ENCODE measurements at places on chromosomes 6 and 20.

DNA sequence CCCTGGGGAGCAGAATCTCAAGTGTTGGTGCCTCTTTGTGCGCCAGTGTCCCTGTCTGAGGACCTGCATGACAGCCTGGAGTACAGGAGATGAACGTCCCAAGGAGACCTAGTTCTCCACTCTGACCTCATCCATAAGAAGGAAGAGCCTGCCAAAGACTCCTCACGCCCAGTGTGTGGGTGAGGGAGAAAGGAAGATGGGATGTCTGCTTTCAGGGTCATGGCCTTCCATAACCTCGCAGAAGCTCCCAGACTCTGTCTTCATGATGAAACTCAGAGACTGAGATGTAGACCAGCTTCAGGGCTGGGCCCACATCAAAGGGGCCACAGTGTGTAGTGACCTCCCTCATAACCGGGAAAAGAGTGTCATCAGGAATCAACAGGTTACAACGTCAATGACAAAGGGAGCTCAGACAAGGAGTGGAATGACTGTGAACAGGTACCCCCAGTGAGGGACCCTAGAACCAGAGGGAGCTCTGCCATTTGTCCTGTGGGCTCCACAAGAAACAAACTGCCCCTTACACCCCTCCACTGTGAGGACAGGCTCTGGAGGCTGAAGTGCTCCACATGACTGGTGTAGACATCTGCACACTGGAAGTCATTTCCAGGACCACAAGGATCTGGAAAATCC lies 8.1 kb downstream of the HLA-DQB1 start:
- no peaks in the 10 kb centered on the region for H3K36me3 ChIP-seq
- no peaks in the 10 kb centered on the region for H3K4me1 ChIP-seq
- peaks cover 3% of the 10 kb centered on the region for H3K27me3 ChIP-seq

- H3K27me3 ChIP-seq: no peaks in the 10 kb centered on the region
- no peaks in the 10 kb centered on the region for H3K4me1 ChIP-seq
- no peaks in the 10 kb centered on the region for H3K36me3 ChIP-seq
- H3K27ac ChIP-seq: no peak overlapping the region
- no peak overlapping the region for H3K4me3 ChIP-seq
Observed at GRCh38 chr20:18197382-18198070, 59.9 kb downstream of the KAT14 start.

GRCh38 chr20:49483696-49484123 lies 1.2 kb upstream of the KCNB1 start:
- peak overlapping the region; percentile 43 for H3K4me3 ChIP-seq
- H3K4me1 ChIP-seq: peaks cover 6% of the 10 kb centered on the region
- H3K36me3 ChIP-seq: no peaks in the 10 kb centered on the region
- H3K27ac ChIP-seq: no peak overlapping the region
- no peak for DNase-seq
- H3K27me3 ChIP-seq: peaks cover 59% of the 10 kb centered on the region

DNA sequence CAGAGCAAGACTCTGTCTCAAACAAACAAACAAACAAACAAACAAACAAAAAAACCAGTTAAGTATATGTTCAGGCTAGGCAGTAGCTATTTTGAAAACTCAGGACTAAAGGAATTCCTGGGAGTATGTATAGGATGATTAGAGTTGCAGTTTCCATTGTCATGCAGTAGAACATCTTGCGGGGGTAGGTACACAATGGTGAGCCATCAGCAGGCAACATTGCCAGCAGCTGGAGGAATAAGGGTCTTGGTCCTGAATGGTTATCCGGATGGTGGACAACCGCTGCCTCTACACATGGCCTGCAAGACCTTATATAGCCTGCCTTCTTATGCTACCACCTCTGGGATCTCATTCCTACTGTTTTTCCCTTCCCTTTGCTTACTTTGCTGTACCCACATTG lies 297.5 kb downstream of the SOX4 start:
- DNase-seq: no peak
- no peaks in the 10 kb centered on the region for H3K36me3 ChIP-seq
- H3K4me3 ChIP-seq: no peak overlapping the region
- no peaks in the 10 kb centered on the region for H3K27me3 ChIP-seq

GRCh38 chr20:62225026-62225425 lies 4.9 kb upstream of the HRH3 start:
- no peaks in the 10 kb centered on the region for H3K36me3 ChIP-seq
- peaks cover 6% of the 10 kb centered on the region for H3K4me1 ChIP-seq
- DNase-seq: no peak

DNA sequence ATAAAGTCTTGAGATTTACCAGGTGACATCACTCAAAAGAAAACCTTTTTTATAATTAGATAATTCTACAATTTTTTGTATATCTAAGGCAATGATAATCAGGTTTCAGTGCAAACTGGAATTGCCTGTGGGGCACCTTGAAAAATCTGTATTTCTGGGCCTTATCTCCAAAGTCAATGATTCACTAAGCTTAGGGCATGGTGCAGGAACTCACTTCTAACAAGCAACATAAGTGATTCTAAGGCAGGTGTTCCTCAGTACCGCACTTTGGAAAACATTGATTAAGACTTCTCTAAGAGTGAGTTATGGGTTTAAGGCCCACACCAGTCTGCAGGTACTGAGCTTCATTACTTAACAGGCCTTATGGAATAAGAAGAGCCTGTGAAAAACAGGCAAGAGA lies 115.3 kb downstream of the COL12A1 start:
- no peak overlapping the region for H3K4me3 ChIP-seq
- H3K36me3 ChIP-seq: peaks cover 16% of the 10 kb centered on the region
- peak overlapping the region; percentile 65 for H3K27ac ChIP-seq
- DNase-seq: peak; percentile 45
- H3K27me3 ChIP-seq: no peaks in the 10 kb centered on the region

DNA sequence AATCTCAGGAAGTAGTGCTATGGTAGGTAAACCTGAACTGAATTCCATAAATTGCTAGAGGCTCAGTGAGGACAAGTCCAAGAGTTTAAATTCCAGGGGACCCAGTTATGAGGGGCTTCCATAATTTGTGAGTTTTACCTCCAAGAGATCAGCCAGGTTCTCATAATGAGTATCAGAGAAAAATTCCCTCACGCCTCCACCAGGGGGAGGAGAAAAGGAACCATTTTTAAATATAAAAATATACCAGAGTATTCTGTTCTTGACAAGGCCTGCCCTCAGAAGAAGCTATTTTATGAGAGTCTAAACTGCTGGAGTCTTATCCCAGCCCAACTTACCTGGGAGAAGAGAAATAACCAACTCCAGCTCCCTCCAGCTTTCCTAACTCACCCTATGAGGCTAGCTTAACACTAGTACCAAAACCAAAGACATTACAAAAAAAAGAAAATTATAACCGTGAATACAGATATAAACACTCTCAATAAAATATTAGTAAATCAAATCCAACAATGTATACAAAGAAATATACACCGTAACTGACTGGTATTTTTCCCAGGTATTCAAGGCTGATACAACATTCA lies 158.7 kb downstream of the TFAP2A start:
- H3K4me3 ChIP-seq: no peak overlapping the region
- H3K36me3 ChIP-seq: no peaks in the 10 kb centered on the region
- no peak overlapping the region for H3K27ac ChIP-seq

DNA sequence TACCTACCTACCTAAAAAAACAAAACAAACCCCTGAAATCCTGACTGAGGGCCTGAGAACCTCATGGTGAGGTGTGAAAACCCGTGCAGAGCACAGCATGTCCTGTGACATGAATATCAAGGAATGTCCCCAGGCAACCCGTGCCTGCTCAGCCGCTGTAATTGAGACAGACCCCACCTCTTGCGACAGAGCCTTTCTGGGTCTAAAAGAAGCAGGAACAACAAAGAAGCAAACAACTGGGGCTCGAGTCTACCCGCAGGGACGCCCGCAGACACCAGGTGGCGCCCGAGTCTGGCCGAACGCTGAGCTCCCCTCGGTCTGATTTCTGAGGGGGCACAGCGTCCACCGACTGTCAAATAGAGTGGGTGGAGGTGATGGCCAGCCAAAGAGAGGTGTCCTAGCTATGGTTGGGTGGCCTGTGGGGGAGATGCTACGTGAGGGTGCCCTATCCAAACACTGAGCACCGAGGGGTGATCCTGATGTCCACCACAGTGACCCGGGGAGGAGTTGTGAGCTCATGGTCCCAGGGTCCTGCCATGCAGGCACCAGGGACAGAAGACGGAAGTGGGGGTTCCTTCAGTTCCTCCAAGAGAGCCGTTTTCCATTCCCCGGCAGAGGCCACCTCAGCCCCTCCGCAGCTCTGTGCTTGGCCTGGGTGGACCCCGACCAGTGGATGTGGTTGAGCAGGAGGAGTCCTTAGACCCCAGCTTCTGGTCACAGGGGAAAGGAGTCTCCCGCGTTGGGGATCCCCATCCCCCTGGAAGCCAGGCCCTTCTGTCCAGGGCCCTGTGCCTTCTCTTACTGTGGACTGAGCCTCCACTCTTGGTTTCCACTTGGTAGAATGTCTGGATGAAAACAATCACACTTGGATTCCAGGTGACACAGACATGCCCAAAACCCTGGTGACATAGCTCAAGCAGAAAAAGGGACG lies 268.2 kb downstream of the CDC5L start:
- H3K27me3 ChIP-seq: peaks cover 3% of the 10 kb centered on the region
- no peak overlapping the region for H3K4me3 ChIP-seq
- no peaks in the 10 kb centered on the region for H3K4me1 ChIP-seq
- H3K36me3 ChIP-seq: no peaks in the 10 kb centered on the region
- peak; percentile 49 for DNase-seq
- H3K27ac ChIP-seq: no peak overlapping the region

GRCh38 chr6:107435798-107436197 lies 23.6 kb downstream of the PDSS2 start:
- no peaks in the 10 kb centered on the region for H3K27me3 ChIP-seq
- DNase-seq: no peak
- H3K36me3 ChIP-seq: no peaks in the 10 kb centered on the region
- peaks cover 5% of the 10 kb centered on the region for H3K4me1 ChIP-seq

DNA sequence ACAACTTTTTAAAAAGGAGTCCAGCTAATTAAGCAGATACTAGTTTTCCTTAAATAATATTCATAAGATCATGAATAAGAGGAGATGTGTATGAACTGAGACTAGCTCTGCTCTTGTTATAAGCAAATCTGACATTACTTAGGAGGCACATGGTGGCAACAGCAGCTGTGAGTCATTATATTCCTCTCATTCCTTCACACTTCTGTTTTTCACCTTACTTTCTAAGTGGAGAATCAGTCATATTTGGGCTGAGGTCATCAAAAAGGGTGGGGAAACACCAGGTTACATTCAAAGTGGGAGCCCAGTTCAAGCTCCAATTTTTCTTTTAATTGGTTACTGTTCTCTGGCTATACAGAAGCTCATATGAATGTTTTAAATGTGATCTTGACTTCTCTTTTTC lies 6.0 kb upstream of the RIPPLY2 start:
- DNase-seq: no peak
- no peaks in the 10 kb centered on the region for H3K36me3 ChIP-seq
- H3K4me1 ChIP-seq: no peaks in the 10 kb centered on the region
- peaks cover 12% of the 10 kb centered on the region for H3K27me3 ChIP-seq
- H3K27ac ChIP-seq: no peak overlapping the region

DNA sequence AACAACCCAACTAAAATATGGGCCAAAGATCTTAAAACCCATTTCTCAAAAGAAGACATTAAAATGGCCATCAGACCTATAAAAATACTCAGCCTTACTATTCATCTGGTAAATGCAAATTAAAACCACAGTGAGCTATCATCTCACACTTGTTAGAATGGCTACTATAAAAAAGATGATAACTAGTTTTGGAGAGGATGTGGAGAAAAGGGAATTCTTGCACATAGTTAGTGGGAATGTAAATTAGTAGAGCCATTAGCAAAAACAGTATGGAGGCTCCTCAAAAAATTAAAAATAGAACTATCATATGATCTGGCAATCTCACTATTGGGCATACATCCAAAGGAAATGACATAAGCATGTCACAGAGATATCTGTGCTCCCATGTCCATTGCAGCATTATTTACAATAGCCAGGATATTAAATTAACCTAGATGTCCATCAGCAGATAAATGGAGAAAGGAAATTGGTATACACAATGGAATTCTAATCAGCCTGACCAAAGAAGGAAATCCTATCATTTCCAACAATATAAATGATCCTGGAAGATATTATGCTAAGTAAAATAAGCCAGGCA lies 2.9 kb downstream of the SIRPB1 start:
- no peaks in the 10 kb centered on the region for H3K27me3 ChIP-seq
- no peak overlapping the region for H3K4me3 ChIP-seq
- H3K36me3 ChIP-seq: no peaks in the 10 kb centered on the region
- no peaks in the 10 kb centered on the region for H3K4me1 ChIP-seq

- H3K27me3 ChIP-seq: no peaks in the 10 kb centered on the region
- H3K36me3 ChIP-seq: no peaks in the 10 kb centered on the region
- no peak for DNase-seq
- H3K4me1 ChIP-seq: peaks cover 5% of the 10 kb centered on the region
- H3K27ac ChIP-seq: no peak overlapping the region
Observed at GRCh38 chr6:109118337-109118736, 23.0 kb downstream of the CEP57L1 start.

GRCh38 chr20:32641464-32641863 lies 32.3 kb downstream of the C20orf203 start:
- DNase-seq: no peak
- no peak overlapping the region for H3K27ac ChIP-seq
- no peaks in the 10 kb centered on the region for H3K36me3 ChIP-seq
- no peaks in the 10 kb centered on the region for H3K4me1 ChIP-seq
- no peaks in the 10 kb centered on the region for H3K27me3 ChIP-seq

DNA sequence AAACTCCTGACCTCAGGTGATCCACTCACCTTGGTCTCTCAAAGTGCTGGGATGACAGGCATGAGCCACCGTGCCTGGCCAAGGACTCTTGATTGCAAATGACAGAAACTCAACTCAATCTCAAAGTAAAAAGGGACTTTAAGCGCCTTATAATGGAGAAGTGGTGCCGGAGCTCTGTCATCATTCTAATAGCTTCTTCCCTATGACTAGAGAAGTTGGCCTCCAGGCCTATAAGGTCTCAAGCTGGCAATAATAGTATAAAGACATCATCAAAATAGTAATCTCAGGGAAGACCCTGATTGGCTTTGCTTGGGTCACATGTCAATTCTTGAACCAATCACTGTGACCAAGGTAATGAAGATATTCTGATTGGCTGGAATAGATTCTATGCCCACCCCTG lies 8.5 kb upstream of the KIAA1755 start:
- H3K36me3 ChIP-seq: no peaks in the 10 kb centered on the region
- no peak for DNase-seq
- H3K4me3 ChIP-seq: no peak overlapping the region
- no peak overlapping the region for H3K27ac ChIP-seq
- H3K4me1 ChIP-seq: no peaks in the 10 kb centered on the region

DNA sequence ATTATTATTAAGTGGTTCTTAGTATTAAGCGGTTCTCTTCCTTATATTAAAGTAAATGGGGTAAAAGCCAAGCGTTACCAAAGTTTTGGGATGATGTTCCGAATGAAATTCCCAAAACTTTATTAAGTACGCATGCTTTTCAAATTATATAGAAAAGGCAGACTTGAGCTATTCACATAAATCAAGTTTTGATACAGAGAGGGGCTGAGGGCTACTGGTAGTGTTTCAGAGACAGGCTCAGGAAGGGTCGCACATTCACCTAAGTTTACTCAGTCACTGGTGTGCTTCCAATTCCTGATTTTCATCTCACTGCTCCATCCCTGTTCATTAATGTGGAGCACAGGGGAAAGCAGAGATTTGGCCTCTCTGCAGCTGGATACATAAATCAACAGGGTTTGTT lies 652.2 kb downstream of the QKI start:
- DNase-seq: no peak
- H3K27me3 ChIP-seq: no peaks in the 10 kb centered on the region
- no peaks in the 10 kb centered on the region for H3K4me1 ChIP-seq
- H3K4me3 ChIP-seq: no peak overlapping the region
- H3K27ac ChIP-seq: no peak overlapping the region

Measured in large intestine (tissue), 12 donors.